ENCODE measurements at places on chromosomes 7 and 10.

DNA sequence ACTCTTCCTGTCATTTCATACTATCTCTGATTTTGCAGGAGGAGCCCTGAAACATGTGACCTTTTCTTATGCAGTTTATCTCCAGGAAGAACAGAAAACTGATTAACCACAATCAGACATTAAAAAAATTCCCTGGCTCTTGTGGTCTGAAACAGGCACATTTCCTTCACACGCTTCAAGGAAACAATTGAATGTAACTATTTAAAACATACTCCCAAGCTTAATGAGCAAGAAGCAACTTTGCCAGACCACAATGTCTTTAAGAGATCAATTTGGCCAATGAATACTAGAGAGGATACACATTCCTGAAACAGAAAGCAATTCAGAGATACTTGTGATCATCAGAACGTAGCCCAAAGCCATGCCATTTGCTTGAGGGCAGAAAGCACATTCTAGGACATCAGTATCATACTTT lies 65.8 kb downstream of the PIP4K2A start:
- DNase-seq = no peak

- DNase-seq = peak; percentile 47
These were observed 2.5 kb downstream of the LFNG start for GRCh38 chr7:2521952-2522591.

GRCh38 chr7:82609746-82610145 lies 166.2 kb upstream of the CACNA2D1 start:
- DNase-seq = no peak

DNA sequence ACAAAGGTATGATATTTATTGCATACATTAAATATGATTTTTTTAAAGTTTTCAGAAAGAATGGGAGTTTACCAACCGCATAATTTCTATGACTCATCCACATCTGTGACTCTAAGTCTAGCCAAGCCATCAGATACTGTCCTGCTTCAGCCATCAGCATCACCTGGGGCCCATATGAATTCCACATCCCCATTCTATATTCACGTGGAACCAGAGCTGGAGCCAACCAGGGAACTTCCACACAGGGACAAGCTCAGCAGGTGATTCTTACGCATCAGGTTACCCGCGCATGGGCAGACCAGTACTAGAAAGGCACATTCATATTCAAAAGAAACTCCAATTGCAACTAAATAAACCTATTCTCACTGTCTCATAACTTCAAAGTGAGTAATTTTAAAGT lies 817.7 kb upstream of the IGFBP3 start:
- DNase-seq = no peak

DNA sequence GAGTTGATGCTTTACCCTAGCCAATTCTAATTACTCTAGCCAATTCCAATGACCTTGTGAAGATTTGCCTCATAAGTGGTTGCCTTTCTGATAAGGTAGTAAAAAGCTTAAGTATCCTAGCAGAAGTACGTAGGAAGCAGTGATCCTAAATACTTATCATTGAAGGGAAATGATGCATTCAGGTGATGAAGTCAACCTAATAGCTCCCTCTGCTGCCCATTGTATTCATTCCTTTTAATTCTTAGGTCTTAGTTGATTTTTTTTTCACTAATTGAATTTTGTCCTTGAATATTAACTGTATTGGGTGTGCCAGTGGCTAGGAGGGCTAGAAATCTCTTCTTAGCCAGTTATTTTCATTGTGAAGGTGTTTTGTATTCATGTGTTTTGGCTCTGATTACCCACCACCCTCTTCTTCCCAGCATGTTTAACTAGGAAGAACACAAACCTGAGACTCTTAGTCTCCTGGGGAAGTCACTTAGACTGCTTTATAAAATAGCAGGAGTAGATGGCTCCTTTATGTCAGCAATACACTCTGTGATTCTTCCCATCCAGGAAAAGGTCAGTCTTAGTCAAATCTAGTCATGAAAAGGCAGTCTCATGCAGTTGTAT lies 46.3 kb downstream of the PLEKHA8 start:
- DNase-seq = no peak
